ENCODE measurements at places on chromosomes 16 and 17.

GRCh38 chr16:71933913-71934695, 38.8 kb downstream of the IST1 start:
- no peak for DNase-seq

DNA sequence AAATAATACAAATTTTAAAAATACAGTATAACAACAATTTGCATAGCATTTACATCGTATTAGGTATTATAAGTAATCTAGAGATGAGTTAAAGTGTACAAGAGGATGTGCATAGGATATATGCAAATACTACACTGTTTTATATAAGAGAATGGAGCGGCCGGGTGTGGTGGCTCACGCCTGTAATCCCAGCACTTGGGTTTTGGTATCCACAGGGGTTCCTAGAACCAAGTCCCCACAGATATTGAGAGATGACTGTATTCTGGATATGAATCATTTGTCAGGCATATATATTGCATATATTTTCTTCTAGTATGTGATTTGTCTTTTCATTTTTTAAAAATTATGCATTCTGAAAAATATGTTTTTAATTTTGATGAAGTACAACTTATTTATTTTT, 77.5 kb upstream of the MSI2 start:
- DNase-seq = no peak

GRCh38 chr16:9053006-9053601, 38.3 kb upstream of the HAPSTR1 start:
- no peak for DNase-seq

GRCh38 chr17:13581925-13582324, 19.8 kb downstream of the HS3ST3A1 start:
- DNase-seq = no peak

- DNase-seq = peak; percentile 52
Measured at GRCh38 chr17:68457168-68457538, at the start of gene WIPI1. TSS of gene WIPI1 (minus strand) at chr17:68457496. CDS start at chr17:68457421, 75 bp downstream.

GRCh38 chr16:78503602-78504001, 404.1 kb downstream of the WWOX start:
- peak; percentile 63 for DNase-seq

- DNase-seq = no peak
Measured at GRCh38 chr16:83550183-83550569, 257.6 kb upstream of the HSBP1 start.
